ENCODE measurements at places on chromosomes 12 and 14.

- DNase-seq, result no peak
These were observed 7.2 kb upstream of the FNTB start for GRCh38 chr14:64979336-64980074.

DNA sequence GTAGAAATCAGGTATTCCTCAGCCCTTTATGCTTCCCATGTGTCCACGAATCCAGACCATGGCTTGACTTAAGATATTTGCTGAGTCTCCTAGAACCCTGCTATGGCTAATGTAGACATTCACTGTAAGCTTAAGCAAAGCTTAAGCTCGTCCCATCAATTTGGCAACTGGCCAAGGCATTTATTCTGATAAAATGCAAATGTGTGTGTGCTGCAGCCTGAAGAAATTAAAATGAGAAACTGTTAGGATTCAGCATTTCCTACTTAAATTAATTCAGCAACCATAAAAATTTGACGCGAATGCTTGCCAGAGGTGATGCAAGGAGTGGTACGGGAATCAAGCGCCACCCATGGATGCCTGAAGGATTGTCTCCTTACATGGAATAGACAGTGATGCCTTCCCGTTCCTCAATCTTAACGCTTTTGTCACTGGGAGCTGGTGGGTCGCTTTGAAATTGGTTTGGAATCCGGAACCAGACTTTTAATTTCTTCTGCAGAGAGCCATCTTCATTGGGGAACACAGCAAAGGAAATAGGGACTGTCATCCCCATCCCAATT, 13.2 kb downstream of the HEBP1 start:
- no peak for DNase-seq

DNA sequence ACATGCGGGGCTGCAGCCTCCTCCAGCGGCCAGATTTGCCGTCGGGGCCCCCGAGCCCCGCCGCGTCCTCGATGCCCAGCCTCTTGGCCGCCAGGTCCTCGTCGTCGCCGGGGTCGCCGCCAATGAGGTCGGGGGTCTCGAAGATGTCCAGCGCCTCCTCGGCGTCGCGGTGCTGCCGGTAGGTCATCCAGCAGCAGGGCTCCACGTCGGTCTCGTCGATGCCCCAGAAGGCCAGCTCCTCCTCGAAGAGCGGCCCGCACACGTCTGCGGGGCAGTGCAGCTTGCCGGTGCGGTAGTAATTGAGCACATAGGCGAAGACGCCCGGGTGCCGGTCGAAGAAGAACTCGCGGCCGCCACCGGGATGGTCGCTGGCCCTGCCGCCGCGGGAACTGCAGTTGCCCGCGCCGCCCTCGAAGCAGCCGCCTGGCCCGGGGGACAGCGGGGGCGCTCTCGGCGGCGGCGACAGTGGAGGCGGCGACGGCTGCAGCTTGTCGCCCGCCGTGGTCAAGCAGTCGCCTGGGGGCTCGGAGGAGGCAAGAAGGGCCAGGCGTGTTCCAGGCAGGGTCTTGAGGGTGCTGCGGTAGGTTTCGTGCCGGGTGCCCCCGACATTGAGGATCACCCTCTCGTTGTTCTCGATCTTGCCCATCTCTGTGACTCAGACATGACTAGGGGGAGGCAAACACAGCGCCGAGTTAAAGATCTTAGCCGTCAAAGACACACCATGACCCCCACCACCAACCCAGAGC, 2.1 kb downstream of the KCNC2 start:
- DNase-seq, result no peak

DNA sequence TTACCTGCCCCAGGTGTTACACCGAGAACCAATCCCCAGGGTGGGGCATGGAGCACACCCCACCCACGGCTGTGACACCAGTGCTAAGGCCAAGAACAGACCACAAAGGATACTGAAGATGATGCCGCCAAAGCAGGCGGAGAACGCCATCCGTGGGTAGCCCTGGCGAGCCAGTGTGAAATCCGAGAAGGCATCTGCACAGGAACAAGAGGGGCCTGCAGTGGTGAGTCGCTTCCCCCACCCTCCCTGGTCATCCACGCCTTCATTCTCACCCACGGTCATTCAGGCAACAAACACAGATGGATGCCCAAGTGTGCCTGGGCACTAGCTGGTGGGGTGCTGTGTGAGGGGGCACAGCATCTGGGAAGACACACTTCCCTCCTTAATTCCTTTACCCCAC, 28.5 kb downstream of the SLC8B1 start:
- no peak for DNase-seq

DNA sequence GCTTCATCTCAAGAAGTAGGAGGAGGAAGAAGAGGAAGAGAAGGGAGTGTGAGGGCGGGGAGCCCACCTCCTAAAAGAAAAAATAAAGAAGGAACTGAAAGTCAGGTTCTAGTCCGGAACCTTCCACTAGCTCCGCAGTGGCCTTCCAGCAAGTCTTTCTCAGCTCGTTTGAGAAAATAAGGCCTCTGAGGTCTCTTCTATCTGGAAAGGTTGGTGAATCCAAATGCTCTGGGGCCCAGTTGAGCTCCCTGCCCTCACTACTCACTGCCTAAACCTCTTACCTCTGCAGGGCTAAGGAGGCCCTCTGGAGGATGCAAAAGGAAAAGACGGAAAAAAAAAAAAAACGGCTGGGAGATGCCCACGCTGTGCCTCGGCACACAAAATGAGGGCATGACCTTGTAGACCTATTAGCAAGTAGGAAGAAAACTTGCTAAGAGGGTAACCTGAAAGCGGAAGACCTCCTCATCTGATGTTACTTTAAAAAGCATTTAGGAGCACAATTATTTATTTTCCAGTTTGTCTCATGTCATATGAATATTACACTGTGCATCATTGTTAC, 35.9 kb downstream of the FBLN5 start:
- DNase-seq, result peak; percentile 2

DNA sequence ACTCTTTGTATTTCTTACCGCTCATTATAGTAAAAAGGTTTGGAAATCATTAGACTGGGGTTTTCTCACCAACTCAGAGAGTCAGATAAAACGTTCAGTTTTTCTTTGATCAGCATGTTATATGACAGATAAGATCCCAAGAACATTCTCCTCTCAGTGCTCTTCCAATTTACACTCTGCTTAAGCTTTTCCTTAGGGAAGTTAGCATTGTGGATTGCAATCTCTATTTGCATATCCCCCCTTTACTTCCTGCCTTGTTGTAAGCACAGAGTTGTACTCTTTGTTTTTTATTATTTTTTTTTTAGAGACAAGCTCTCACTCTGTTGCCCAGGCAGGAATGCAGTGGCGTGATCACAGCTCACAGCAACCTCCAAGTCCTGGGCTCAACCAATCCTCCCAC, 11.4 kb upstream of the CFAP54 start:
- no peak for DNase-seq

DNA sequence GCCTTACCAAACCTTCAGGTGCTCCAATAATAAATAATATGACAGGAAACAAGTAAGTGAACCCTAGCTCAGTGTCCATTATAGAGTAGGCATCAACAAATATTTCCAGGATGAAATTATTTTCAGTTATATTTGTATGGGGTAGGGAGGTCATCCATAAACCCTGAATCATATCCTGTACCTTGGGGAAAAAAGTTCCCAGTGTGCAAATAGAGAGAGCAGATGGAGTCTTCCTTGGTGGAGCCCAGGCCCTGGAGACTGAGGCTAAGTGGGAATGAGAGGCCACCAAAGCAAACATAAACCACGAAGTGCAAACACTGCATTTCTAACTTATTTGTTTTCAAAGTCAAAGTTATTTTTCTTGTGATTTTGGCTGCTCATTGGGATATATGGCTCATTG, 8.5 kb upstream of the ERP27 start:
- no peak for DNase-seq

- peak; percentile 77 for DNase-seq
These were observed 24.5 kb upstream of the PPP1R13B start for GRCh38 chr14:103871596-103872480.

DNA sequence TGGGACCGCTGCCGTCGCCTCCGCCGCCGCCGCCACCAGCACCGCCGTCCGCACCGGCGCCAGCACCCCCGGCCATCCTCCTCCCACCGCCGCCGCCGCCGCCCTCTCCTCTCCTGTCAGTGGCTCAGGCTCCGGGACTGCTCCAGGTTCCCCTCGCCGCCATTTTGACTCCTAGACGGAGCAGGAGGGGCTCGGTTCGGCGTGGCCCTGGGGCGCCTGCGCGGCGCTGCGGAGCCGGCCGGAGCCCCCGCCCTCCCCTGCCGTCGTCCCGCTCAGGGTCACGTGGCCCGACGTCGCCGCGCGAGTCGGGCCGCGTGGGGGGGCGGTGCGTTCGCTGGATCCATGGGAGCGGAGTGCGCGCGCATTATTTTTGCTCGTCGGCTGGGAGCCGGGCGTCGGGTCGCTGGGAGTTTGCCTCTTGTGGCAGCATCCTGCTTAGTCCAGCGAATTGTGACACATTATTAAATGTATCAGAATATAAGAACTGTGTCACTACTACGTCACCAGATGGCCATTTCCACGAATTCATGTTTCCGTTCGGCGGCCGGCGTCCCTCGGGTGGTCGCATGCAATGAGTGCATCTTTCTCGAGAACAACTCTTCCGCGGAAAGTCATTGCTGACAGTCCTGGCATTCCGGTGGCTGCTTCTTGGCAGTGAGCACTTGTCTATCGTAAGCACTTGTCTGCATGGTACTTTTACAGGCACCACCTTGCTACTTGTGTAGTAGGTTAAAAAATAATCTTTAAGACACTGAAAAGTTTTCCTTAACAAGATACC, at the start of gene BTBD7:
TSS of gene BTBD7 (minus strand) at position 184 of the 778 bp plus-strand sequence. CDS start 36,985 bp downstream, outside the sequence.
- peak; percentile 92 for DNase-seq

DNA sequence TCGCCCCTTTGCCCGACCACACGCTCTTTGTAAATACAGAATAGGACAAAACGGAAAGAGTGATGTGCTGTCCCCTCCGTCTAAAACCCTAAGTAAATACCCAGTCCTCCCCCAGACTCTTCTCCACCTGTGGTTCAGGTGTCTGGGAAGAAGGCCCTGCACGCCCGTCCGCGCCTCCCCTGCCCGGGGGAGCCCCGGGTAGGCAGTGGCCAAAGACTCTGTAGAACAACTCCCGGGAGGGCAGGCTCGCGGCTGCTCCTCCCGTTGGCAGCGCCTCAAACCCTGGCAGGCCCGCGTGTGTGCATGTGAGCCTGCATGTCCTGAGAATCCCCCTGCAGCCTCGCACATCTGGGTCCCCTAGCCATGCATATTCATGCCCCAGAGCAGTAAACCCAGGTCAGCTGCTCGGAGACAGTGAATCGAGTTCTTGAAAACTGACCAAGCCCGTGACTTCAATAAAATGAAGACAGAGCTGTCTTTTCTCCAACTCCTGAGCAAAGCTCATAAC, 165.8 kb downstream of the MON2 start:
- DNase-seq, result no peak

- no peak for DNase-seq
These were observed 87.8 kb upstream of the PSMC1 start for GRCh38 chr14:90168425-90169105.

- peak; percentile 20 for DNase-seq
These were observed 226.3 kb upstream of the NOS1 start for GRCh38 chr12:117587631-117588287.

DNA sequence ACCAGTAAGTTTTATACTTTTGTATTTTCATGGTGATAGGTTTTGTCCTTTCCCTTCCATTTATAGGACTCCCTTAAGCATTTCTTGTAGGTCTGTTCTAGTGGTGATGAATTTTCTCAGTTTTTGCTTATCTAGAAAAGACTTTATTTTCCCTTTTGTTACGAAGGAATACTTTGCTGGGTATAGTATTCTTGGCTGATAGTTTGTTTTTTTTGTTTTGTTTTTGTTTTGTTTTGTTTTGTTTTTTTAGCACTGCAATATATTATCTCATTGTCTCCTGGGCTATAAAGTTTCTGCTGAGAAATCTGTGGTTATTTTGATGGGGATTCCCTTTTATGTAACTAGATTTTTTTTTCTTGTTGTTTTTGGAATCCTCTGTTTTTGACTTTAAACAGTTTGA, 67.7 kb downstream of the FBXO33 start:
- DNase-seq, result no peak

- no peak for DNase-seq
These were observed 146.2 kb upstream of the SLC38A2 start for GRCh38 chr12:46518729-46519128.

- no peak for DNase-seq
These were observed 935 bp downstream of the TBC1D30 start for GRCh38 chr12:64825143-64826021.

DNA sequence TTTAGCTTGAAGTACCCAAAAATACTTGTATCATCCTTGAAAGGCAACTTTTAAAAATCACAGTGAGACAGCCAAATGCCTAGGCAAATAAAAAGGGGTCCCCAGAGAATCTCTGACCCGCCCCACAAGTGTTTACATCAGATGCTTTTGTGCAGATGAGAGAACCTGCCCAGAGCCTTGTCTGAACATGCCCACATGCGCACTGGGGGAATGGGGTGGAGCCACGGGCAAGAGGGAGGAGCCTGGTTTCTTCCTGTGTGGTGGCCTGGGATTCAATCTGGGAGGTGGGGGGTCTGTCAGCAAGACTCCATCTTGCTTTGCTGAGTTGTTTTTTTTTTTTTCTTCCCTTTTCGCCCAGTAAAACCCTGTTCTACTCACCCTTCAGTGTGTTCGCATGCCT, 381.7 kb upstream of the CCDC196 start:
- no peak for DNase-seq

DNA sequence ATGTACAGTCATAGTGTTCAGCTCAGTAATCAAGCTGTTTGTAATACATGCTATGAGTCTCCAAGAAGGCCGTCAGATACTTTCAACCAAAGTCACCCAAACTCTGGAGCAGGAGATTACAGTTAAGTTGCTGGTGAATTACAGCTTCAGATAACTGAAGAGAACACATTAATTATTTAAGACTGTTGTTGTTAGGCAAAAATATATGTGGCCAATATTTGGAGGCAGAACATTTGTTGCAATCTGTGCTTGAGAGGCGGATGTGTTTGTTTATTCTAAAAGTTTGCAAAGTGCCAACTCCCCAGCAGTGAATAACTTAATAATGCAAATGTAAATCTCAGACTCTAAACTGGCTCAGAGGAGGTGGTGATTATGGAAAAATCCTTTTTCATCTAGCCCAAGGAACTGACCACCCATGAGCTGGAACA, 300.7 kb upstream of the TBX3 start:
- no peak for DNase-seq

DNA sequence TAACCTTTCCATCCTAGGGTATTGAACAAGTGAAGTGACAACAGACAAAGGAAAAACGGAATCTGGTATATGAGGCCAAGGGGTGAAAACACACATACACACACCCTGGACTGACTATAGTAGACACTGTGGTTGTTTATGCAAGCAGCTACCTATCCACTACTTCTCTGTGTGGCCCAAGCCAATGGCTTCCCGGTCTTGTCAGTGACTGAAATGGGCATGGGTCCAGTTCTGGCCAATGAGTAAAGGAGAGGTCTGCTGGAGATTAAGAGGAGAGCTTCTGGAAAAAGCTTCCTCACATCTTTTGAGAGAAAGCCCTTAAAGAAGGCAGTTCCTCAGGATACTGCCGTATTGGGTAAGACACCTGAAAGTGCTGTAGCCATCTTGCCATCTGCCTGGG, 19.3 kb downstream of the MBIP start:
- DNase-seq, result no peak

GRCh38 chr14:54370323-54371198, 26.2 kb upstream of the CDKN3 start:
- DNase-seq, result no peak

All from stimulated activated CD4-positive, alpha-beta T cell treated with anti-CD3 and anti-CD28 coated beads, Interleukin-1b, Interleukin-23, amount 100 ng/mL, for 24 hours (primary cell).